T-helper 2 cell treated with Interferon-gamma antibody and Interleukin-4, amounts not matched to agents 100 ng/mL and 5 ng/mL, for 36 hours (primary cell): ENCODE measurements at places on chromosomes 6 and 20. TPM values are rescaled to one million over a fixed set of nuclear protein-coding genes. Genes with fewer than 3 reads are reported as not detected.

Gene FHL5
- not detected in 2 replicates for total RNA-seq

Gene TRIM40
- not detected in 2 replicates for total RNA-seq

Gene PCK1
- not detected in 2 replicates for total RNA-seq

Gene WFDC5
- not detected in 2 replicates for total RNA-seq

Gene PI16
- total RNA-seq, result 0.14 and 0.16 TPM in 2 replicates

Gene MEP1A
- not detected in 2 replicates for total RNA-seq

Gene APOBEC2
- total RNA-seq, result not detected in 2 replicates

Gene HCRTR2
- total RNA-seq, result not detected in 2 replicates

Gene NR2E1
- not detected in 2 replicates for total RNA-seq

Gene TRIM31
- total RNA-seq, result not detected in 2 replicates

Gene IYD
- total RNA-seq, result not detected in 2 replicates

Gene SRSF3
- 477 and 489 TPM in 2 replicates for total RNA-seq

Gene KCNK16
- not detected in 2 replicates for total RNA-seq

Gene OR2H1
- not detected in 2 replicates for total RNA-seq

Gene SLC17A2
- not detected in 2 replicates for total RNA-seq

Gene POU5F1
- not detected in 2 replicates for total RNA-seq

Gene KCNG1
- 0.07 TPM in 1 of 2 replicates, not detected in the other for total RNA-seq

Gene TCP11
- not detected in 2 replicates for total RNA-seq

Gene MATN4
- 0.16 and 0.34 TPM in 2 replicates for total RNA-seq

Gene PTCRA
- total RNA-seq, result not detected in 2 replicates

Gene SLC22A2
- not detected in 2 replicates for total RNA-seq

Gene PDE10A
- total RNA-seq, result not detected in 2 replicates

Gene CYB5R4
- total RNA-seq, result 31.2 and 32.4 TPM in 2 replicates

Gene RIMS1
- total RNA-seq, result not detected in 2 replicates
